Caki2 (cell line): ENCODE measurements at places on chromosomes 1 and 21. TPM values are rescaled to one million over a fixed set of nuclear protein-coding genes. Genes with fewer than 3 reads are reported as not detected.
A peak's percentile ranks its signal among the peaks of the same experiment; 100 is the strongest.

DNA sequence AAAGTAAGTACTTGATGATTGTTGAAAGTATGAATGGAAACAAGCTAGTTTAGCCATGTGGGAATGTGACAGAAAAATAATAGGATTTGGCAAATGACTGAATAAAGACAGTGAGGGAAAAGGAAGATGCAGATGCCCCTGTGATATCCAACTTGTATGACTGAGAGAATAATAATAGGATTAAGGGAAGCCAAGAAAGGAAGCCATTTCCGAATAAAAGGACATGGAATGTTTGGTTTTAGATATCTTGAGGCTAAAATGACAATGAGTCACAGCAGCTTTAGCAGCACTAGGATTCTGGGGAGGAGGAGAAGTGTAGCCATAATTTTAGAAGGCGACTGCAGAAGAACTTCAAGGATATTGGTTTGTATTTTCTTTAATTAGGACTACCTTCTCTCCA is 109.2 kb downstream of the TTLL7 start:
- no peak for DNase-seq

DNA sequence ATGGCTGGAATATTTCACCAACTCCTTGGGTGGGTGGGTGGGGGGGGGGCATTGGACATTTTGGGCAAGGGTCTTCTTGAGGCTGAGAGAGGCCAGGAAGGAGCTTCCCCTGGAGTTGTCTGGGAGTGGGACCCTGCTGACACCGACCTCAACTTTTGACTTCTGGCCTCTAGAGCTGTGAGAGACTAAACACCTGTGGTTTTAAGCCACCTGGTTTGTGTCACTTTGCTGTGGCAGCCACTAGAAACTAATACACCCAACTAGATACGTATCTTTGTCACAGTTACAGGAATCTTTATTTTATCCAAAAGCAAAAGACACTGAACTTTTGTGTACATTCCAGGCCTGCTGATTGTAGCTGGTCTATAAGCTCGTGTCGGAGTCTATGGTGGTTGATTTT is 9.9 kb upstream of the RIPK4 start:
- no peak for DNase-seq

DNA sequence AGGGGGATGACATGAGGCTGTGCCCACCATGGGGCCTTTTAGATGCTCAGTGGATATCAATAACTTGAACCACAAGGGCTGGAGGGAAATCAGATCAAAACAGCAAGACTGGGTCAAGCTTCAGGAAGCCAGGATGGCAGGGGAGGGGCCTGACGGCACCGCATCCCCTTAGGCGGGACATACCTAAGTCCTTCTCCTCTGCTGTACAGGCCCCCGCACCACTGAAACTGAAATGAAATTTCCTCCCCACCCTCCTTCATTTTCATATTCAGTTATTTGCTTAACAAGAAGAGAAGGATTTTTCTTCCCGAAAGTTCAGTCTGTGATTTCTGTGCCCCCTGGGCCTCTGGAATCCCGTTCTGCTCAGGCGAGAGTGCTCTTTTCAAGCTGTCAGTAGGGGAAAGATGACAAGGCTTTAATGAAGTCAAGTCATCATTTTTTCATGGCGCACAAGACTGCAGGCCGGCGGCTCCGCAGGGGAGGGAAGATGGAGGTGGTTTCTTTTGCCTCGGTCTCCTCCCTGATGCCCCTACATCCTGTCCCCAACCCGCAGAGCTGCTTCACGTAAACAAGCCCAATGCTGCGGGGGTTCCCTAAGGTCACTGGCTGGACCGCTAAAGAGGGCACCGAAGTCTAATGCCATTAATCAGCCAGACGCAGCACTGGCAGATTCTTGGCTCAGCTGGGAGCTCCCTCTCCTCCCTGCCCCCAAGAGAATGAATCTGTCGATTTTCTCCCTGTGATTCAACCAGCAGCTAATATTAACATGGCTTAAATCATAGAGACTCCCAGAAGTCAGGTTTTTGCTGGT is 264.8 kb downstream of the C1orf94 start:
- DNase-seq = no peak

DNA sequence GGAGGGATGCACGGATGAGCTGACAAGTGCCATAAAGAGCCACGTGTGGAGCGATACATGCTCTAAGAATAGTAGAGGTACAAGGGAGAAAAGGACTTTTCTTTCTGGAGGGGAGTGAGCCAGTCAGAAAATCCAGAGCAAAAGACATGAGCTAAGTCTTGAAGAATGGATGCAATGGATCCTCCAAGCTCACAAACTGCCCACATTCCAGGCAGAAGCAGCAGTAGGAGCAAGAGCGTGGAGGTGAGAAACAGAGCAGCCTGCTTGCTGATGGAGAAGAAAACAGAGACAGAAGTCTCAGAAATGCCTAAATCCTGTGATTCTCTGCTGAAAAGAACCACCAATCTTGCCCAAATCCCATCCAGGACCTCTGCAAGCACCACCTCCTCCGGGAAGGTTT is 78.2 kb upstream of the RALGPS2 start:
- no peak for DNase-seq

DNA sequence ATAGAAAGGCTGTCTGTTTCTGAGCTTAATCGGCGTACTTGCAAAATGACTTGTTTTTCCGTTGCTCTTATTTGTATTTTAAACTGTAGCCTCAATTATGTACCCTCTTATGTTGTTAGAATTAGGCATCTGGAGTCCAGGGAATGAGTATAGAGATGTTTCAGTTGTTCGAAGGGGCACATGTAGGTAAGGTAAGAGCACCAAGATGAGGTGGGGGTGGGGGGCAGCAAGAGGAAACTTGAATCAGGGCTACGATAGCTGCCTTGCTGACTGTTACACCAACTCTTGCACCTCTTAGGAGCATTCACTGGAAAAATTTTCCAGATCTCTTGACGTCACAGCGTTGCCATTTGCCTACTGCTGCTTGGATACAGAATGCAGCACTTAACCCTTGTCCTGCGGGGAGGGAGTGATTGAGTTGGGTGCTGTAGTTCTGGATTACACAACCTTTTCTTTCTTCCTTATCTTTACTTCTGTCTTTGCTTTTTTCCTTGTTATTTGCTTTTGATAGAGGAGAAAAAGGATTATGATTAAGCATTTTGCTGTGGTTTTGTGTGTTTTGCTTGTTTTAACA is 3.2 kb downstream of the ATP1B1 start:
- DNase-seq = peak; percentile 92

DNA sequence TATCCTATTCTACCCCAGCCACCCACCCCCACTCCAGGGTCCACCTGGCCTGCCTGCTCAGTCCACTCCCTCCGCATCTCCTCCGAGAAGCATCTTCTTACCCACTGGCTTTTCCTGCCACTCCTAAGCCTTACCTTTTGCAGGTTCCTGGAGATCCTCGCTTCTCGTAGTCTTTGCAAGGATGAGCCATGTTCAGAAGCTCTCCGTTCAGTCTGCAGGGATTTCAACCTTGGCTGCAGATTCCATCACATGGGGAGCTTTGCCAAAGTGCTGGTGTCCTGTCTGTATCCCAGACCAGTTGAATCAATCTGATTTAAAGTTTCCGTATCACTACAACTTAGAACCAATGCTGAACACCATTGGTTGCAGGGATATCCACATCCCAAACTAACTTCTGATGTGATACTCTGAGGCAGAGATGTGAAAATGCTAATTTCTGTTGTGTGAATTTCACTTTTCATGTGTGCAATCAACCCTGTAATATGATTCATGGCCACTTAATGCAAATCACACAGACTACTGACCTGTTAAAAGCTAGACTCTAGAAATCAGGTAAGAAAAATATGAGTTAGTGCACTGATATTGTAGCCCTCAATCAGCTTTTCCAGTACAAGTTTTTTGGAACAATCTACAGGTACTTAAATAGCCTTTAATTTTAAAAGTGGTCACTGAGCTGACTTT is 61.9 kb downstream of the CAPN2 start:
- peak; percentile 44 for DNase-seq

DNA sequence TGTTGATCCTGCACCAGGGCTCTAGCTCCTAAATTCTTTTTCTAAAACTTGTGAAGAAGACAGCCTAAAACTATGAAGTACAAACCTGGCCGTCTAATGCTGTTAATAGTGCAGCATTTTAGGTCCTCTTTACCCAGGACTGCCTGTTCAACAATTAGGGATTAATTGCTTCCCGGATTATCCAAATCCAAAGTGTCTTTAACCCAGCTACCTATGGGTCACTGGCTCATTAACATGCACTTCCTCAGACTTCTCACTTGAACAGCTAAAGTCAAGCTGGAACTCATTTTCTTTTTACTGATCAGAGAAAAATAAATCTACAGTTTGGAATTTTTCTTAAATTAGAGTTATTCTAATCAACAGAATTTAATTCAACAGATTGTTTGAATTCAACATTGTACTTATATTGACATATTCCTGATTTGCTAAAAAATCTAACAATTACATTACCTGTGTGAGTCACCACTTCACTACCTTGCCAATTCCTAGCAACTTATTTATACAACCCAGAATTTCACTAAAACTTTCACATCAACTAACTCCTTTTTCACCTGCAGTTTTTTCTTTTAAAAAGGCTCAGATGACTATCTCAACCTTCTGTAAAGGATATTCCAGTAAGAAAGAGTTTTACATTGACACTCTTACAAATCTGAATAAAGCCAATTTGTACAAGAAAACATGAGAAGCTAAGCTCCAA is 3.3 kb downstream of the HNRNPU start:
- DNase-seq = no peak

DNA sequence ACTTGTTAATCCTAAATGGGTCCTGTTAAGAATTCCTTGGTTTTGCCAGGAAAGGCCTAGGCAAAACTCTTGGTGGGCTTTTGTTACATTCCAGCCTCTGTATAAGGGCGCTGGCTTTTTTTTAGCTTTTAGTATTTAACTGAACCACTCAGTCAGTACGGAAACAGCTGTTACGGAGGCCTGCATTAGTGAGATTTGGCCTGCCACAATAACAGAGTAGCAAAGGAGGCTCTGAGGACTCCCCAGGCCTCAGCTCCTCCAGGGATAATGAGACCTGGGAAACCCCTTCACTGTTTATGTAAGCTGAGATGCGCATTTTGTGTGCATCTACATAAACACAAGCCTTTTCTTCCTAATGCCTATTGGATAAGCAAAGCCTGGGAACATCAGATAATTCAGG is 210.2 kb downstream of the APP start:
- DNase-seq = no peak

DNA sequence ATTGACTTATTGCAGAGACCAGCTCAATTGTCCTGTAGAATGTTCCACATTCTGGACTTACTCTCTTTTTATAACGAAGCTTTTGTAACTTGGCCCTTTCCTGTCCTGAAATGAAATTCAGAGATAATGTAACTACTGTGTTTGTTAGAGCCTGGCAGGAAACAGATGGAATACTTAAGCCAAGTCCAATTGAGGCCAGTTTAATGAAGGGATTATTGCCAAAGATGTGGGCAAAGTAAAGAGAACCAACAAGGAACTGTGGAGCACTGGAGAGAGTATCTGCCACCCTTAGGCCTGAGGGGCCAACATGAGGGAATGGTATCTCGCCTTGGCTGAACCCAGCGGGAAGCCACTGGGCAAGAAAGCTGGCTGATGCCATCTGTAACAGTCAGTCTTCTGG is 32.9 kb downstream of the MFSD2A start:
- DNase-seq = no peak

DNA sequence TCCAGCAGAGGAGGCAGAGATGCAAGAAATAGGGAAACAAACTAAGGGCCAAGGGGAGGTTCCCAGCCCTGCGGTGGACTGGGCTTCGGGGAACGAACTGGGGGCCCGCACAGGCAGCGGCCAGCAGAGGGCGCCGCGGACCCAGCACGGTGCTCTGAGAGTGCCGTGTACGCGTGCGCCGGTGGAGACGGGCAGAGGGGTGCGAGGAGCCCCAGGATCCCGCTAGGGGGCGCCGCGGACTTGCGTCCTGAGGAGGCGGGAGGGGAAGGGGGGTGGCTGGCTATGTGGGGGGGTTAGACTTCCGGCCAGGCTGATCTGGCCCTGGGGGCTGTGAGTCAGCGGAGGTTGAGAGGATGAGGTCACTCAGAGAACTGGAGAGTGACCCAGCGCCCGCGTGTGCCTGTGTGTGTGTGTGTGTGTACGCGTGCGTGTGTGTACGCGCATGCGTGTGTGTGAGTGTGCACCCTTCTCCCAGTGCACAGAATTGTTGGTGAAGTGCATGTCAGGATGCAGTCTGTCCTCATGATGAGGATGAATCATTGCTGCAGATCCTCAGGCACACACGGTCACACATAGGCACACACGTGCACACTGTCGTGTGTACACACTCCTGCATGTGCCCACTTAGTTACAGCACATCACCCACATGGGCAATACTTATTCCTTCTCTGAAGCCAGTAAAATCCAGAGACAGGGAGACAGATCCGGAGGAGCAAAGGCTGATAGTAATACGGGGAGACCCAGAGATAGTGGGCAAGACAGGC is 17.0 kb downstream of the NES start:
- DNase-seq = peak; percentile 97

DNA sequence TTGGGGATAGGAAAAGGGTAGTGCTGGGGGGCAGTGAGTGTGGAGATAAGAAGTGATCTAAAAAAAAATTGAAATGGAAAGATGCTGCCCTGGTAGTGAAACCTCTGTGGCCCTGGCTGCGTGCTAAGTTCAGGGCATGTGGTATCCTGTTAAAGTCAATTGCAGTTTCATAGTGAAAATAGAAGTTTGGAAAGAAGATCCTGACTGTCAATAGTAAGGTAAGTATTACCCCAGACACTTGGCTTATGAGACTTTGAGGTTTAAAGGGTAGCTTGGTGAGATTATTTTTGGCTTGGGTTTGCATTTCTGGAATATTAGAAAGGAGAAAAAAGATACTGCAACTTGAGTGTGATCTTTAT is 6.8 kb downstream of the ARID1A start:
- no peak for DNase-seq

DNA sequence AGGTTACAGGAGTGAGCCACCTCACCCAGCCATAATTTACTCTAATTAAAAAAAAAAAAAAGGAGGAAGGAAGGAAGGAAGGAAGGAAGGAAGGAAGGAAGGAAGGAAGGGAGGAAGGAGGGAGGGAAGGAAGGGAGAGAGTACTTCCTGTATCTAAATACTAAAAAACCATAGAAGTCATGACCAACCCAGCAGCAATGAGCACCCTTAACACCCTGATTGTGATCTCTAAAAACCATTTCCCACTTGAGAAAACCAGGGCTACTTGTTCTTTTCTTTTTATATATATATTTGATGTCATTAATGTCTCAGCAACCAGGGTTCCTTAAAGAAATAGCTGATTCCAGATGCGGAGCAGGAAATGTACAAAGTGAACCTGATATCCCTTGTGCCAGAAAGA is 31.2 kb downstream of the ARID4B start:
- no peak for DNase-seq

- no peak for DNase-seq
Observed at GRCh38 chr1:100627936-100628335, 90.0 kb downstream of the GPR88 start.

Gene C1orf167
- 0.58 and 0.95 TPM in 2 replicates for total RNA-seq

Gene IFNGR2
- total RNA-seq = 90.9 and 93.7 TPM in 2 replicates

Gene LCE1F
- total RNA-seq = not detected in 2 replicates

Gene OBSCN
- total RNA-seq = 16.7 and 31.5 TPM in 2 replicates
